ENCODE measurements at places on chromosomes 7 and 10.

- DNase-seq: no peak
Measured at GRCh38 chr7:73717025-73717807, 2.3 kb downstream of the STX1A start.

DNA sequence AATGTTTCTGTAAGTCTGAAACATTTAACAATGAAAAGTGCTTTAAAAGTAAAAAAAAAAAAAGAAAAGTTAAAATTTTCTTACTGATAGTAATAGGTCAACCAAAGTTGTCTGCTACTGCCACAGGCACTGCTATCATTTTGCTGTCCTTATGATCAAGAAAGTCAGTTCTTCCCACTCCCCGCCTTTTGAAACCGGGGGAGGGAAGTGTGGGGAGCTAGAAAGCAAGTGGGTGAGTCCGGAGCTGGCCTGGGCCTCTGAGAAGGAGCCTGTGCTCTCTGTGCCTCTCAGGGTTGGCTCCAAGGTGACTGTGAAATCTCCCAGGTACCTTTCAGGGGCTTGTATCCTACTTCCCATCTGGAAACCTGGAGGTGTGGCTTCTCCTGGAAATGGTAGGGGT, 7.3 kb downstream of the C7orf57 start:
- DNase-seq: no peak

GRCh38 chr7:99296471-99296870, 23.8 kb downstream of the MYH16 start:
- no peak for DNase-seq

GRCh38 chr7:85426487-85426960, 239.7 kb upstream of the SEMA3D start:
- DNase-seq: no peak

DNA sequence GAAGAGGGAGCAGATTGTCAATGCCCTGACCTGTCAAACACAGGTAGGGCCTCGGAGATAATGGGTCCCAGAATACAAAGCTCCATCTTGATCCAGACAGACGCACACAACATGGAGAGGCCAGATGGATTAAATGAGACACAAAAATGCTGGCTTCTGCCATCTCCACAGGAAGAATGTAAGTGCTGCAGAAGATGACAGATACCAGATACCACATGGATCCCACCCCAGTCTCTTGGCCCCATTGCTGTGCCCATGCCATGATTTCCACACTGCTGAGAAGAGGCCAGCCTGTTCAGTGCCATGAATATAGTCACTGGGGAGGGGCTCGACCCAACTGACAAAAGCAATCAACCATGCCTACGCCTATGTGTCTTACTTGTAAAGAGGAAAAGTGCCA, 487.9 kb downstream of the PARD3 start:
- no peak for DNase-seq

DNA sequence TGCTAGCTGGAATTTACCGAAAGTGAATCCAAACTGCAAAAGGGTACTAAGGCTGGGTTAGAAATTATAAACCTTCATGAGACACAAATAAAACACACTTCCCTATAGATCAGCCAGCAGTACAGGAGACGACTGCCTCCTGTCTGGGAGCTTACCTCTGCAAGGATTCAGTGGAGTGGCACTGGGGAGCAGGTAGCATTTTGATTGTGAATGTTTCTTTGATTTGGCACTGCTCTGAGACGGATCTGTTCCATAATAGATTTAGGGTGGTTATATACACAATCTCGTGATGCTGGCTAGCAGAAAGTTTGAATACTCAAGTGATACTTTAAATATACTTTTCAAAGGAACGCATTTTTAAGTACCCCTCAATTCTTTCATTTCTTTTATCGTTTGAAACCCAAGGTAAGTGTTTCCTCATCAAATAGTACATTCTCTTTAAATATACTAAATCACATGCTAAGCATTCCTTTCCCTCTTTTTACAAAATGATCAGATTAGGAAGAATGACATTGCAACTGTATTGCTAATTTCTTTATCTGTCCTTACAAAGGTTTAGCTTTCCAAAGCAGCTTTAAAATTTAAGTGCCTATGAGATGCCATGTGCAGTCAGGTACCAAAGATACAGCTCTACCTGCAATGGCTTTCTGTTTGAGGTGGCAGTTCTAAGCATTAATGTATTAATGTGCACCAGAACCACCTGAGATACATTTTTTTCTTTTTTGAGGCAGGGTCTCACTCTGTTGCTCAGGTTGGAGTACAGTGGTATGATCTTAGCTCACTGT, 20.6 kb upstream of the CHCHD3 start:
- DNase-seq: no peak

GRCh38 chr10:44828508-44829142, 82.5 kb upstream of the TMEM72 start:
- no peak for DNase-seq

GRCh38 chr7:4147926-4148620, 534.0 kb upstream of the FOXK1 start:
- DNase-seq: no peak

- no peak for DNase-seq
Measured at GRCh38 chr10:124896751-124897150, 45.2 kb upstream of the ZRANB1 start.

GRCh38 chr10:110413903-110414547, 83.7 kb upstream of the DUSP5 start:
- no peak for DNase-seq

GRCh38 chr10:89837165-89838043, 136.0 kb downstream of the KIF20B start:
- DNase-seq: no peak

- no peak for DNase-seq
Measured at GRCh38 chr10:50648089-50648934, 24.6 kb upstream of the SGMS1 start.

DNA sequence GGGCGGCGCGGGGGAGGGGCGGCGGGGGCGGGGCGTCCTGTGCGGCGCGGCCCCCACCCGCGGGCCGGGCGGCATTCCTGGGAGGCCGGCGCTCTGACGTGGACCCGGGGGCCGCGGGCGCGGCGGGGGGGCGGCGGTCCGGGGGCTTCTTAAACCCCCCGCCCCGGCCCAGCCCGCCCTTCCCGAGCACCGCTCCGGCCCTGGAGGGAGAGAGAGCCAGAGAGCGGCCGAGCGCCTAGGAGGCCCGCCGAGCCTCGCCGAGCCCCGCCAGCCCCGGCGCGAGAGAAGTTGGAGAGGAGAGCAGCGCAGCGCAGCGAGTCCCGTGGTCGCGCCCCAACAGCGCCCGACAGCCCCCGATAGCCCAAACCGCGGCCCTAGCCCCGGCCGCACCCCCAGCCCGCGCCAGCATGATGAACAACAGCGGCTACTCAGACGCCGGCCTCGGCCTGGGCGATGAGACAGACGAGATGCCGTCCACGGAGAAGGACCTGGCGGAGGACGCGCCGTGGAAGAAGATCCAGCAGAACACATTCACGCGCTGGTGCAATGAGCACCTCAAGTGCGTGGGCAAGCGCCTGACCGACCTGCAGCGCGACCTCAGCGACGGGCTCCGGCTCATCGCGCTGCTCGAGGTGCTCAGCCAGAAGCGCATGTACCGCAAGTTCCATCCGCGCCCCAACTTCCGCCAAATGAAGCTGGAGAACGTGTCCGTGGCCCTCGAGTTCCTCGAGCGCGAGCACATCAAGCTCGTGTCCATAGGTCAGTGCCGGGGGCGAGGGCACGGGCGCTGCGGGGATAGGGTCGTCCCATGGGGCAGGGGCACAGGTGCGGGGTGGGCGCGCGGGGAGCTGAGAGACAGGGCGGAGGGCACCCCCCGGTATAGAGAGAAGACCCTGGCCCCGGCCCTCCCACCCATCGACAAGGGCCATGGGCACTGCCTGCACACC, at the start of gene FLNC:
FLNC (plus strand) TSS at position 176 of the 947 bp plus-strand sequence; CDS start at position 408, 232 bp downstream.
- no peak for DNase-seq

GRCh38 chr10:133618851-133619250, 7.7 kb downstream of the FRG2B start:
- no peak for DNase-seq

DNA sequence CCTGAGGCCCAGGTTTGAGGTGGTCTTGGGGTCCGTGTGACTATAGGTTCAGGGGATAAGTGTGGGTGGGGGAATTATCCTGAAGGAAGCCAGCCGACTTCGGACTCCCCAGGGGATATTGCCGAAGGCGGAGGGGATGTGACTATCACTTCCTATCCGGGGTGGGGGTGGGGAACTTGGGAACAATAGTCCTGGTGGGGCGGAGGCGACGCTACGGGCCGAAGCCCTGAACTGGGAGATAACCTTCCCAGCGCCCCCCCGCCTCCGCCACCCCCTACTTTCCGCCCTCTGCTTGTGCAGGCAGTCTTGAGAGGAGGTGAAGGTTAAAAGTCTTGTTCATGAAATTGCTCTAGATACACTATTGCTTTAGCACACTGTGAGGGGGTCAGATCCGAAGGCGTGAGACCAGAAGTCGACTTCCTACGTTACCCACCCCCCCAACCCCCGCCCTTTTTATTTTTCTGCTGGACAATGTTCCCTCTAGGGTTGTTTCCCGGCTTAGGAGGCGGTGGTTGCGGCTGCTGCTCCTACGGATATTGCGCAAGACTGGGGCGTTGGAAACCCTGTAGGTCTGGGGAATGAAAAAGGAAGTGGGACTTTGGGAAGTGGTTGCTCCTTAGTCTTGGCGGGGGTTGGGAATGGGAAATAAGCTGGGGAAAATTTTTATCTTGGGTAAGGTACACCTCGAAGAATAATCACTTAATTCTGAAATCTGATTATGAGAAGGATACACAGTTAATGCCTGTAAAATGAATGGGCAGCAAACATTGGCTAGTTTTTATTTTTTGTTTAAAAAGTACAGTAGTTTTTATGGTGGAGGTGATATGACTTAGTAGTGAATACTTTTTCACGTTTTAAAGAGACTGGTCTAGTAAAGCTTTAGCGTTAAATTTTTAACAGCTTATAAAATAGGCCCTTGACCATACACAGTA, 1.5 kb downstream of the PTPN12 start:
- DNase-seq: no peak

- no peak for DNase-seq
Measured at GRCh38 chr7:90594751-90595317, 1.3 kb upstream of the CDK14 start.

GRCh38 chr10:129883029-129883428, 81.0 kb downstream of the EBF3 start:
- DNase-seq: no peak

GRCh38 chr10:71603150-71603549, 116.4 kb downstream of the C10orf105 start:
- DNase-seq: no peak

GRCh38 chr7:69177941-69178494, 420.3 kb upstream of the AUTS2 start:
- DNase-seq: no peak

DNA sequence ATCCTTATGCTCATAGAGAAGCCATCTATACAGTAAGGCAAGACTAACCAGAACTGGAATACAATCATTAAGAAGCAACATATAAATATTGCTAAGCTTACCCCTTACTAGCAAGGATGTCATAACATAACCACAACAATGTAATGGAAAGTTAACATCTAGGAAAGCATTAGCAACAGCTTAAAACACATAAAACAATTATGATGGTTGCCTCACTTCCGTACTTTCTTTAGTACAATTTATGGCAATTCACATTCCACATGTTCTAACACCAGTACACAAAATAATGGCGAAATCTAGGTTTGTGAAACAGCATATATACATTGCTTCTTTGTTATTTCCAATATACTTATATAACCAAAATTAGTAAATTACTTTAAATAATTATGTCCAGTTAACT, 195.0 kb downstream of the AHR start:
- DNase-seq: no peak

DNA sequence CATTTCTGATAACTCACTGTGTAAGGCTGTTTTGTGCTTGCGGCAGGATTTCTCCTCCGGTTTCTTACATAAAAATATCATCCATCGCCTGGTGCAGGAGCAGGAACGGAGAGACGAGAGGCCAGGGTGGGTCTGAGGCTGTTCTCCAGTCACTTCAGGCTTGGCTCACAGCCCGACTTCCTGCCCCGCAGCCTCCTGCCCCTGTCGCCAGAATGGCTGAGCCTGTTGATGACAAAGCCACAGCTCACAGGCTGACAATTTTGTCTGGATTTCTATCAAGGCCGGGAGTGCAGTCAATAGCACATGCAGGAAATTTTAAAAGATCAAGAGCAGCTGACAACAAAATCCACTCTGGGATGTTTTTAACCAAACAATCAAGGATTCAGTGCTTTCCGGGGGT, 229.7 kb upstream of the ZNF32 start:
- no peak for DNase-seq

- DNase-seq: no peak
Measured at GRCh38 chr7:45240273-45240771, 82.7 kb downstream of the RAMP3 start.

DNA sequence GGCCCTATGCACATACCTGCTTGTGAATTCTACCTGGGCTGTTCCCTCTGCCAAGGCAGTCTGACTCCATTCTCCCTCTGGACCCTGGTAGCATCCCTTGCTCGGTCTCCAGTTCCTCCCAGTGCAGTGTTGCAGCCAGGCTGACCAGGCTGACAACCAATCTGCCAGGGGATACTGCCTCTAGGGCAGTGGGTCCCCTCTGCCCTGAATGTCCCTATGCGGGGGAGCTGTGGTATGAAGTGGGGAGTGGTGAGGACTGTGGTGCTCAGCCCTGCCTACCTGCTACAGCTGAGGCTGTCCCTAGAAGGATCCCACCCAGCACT, 48.0 kb upstream of the CAMK2B start:
- DNase-seq: no peak

DNA sequence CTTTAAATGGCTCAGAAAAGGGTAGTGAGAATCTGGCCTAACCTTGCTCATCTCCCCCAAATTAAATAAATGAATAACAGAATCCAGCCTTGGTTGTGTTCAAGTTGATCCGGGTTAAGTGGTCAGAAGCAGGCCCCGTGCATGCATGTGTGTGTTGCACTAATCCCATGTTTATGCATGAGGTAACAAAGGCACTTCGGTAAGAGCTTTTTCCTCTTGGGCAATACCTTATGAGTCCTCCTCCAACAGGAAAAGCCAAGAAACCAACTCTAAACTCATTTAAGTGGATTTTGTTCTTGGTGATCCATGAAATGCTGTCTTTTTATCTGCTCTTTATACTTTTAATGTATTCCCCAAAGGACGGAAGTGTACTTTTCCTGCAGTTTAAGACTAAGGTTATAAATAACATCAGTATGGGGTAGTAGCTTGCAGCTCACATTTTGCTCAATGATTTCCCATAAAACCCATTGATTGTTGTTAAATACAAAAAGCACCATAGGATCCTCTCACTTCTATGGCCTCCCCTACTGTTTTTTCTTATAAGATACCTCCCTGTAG, 104.9 kb upstream of the YAE1 start:
- DNase-seq: no peak

- DNase-seq: no peak
Measured at GRCh38 chr7:105298439-105298894, 90.3 kb downstream of the SRPK2 start.

- DNase-seq: no peak
Measured at GRCh38 chr7:17408904-17409290, 110.4 kb downstream of the AHR start.

DNA sequence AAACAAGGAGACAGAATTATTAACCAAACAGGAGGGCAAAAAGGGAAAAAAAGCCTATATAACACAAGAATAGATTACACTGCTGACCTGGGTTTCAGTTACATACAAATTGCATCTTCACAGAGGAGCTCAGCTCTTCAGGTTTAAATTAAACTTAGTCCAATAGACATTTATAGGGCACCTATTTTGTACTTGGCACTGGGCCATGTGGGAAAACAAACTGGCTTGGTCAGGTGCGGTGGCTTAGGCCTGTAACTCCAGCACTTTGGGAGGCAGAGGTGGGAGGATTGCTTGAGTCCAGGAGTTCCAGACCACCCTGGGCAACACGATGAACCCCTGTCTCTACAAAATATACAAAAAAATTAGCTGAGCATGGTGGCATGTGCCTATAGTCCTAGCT, 62.3 kb upstream of the CCDC6 start:
- no peak for DNase-seq

Measured in cortex of kidney (tissue), 1 donor.